ENCODE measurements at places on chromosomes 13 and 19.

DNA sequence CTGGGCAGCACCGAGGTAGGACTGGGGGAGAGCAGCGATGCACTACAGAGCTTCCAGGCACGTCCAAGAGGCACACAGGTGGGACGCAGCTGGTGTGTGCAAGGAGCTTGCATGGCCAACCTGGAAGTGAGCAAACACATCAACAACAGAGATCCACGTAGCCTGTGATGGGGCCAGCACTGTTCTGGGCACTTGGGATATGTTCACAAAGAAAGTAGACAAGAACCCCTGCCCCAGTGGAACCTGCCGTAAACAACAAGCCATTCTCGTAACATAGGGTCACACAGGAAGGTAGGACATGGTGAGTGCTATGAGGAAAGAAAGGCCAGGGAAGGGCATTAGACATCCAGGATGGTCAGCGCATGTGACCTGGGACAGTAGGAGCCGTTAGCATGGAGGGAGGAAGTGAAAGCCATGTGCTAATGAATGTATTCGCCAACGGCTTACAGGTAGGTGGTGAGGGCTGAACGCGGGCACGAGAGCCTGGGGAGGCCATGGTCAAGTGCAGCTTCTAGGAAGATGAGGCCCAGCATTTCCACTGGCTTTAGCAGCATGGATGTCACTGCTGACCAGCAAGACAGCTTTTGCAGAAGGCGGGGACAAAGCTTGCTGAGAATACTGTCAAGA, 105.5 kb downstream of the TEX26 start:
- DNase-seq, result no peak

DNA sequence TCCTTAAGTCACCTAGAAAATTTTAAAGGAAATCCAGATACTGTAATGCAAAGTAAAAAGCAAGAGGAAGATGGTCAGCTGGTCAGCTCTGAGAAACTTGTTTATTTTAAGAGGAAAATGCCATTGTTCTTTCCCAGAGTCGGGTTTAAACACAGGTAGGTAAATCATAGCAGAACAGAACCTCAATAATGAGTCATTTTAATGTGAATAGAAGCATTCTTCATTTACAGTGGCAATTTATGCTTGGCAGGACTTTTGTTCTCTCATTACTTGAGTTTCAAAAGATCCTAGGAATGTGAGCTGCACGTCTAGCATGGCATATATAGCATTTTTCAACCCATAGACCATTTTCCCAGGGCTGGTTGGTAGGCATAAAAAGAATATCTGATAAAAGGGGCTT, 132.3 kb downstream of the LIG4 start:
- DNase-seq, result no peak

DNA sequence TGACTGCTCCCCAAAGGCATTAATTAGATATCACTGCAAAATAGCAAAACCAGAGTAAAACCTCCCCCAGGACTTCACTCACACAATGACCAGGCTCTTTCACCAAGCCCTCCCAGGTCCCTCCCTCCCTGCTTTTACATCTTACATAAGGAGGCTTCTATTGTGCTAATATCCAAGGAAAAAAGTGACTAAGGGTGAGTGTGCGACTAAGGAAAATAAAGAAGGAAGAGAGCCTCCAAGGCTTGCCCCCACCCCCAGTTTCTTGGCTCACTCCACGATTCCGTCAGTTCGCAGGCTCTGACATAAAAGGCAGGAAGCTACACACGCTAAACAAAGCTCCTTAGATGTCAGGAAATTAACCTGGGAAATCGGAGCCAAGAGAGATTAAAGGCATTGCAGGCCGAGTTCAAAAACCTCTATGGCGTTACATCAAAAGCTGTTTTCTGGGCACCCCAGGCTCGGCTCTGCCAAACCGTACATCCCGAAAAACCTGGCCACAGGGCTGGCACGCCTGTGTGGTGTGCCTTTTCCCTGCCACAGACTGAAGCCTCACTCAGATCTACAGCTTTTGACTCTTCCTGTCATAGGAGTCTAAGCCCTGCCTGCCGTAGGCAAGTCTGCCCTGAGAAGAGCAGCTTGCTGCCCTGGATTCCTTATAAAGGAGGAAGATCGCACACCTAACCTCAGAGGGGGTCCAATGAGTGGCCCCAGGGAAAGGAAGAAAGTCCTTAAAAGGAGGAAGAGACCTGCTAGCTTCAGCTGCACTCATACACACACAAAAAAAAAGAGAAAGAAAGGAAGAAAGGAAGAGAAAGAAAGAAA, 67.0 kb upstream of the SERP2 start:
- no peak for DNase-seq

DNA sequence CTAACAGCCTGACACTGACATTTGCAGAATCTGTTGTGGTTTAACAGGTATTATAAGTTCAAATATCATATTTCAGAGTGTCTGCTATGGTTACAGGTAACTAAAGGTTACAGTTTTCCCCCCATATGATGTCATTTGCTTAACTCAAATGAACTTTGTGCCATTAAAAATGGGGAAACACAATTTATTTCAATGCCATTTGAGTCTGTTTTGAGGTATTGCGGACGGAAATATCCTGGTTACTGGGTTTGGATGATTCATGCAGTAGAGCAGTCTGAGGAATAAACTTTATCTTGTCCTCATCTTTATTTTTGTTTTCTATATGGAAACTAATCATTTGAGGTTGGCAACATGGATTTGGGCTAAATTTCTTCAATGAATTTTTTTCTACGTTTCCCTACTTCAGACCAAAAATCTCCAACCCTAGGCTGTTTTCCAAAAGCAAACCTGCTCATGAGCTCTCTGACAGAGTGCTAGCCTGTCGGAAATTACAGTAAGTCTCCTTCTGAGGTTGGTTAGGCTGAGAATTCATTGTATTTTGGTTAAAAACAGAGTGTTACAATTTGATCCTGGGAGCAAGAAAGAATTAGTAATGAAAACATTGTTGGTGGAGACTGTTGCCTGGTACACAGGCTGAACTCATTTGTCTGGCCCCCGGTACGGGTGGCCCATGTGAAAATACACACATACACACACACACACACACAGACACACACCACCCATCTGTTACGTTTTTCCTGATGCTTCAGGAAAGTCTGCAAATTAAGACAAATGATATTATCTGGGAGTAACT, 66.1 kb downstream of the AKAP11 start:
- DNase-seq, result no peak

GRCh38 chr19:29566496-29567054, 39.5 kb upstream of the POP4 start:
- DNase-seq, result no peak
